ENCODE measurements at places on chromosomes 1 and 21. TPM values are rescaled to one million over a fixed set of nuclear protein-coding genes. Genes with fewer than 3 reads are reported as not detected.
A peak's percentile ranks its signal among the peaks of the same experiment; 100 is the strongest.

GRCh38 chr1:175129997-175130648 lies 62.5 kb downstream of the KIAA0040 start:
- peak; percentile 84 for DNase-seq
- no peak overlapping the region for H3K4me3 ChIP-seq
- peak overlapping the region; percentile 54 for H3K27ac ChIP-seq
- no peaks in the 10 kb centered on the region for H3K27me3 ChIP-seq

DNA sequence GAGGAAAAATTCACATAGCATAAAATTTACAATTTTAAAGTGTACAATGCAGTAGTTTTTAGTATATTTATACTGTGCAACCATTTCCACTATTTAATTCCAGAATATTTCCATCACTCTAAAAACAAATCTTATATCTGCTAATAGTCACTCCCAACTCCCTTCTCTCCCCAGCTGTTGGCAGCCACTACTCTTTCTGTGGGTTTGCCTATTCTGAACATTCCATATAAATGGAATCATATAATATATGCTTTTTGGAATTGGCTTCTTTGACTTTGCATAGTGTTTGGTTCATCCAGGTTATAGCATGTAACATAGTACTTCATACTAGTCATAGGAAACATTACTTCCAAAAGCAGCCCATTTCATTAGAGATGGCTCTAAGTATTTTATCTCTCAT lies 25.0 kb upstream of the TMEM39B start:
- peaks cover 27% of the 10 kb centered on the region for H3K36me3 ChIP-seq
- H3K4me3 ChIP-seq: no peak overlapping the region
- DNase-seq: no peak

DNA sequence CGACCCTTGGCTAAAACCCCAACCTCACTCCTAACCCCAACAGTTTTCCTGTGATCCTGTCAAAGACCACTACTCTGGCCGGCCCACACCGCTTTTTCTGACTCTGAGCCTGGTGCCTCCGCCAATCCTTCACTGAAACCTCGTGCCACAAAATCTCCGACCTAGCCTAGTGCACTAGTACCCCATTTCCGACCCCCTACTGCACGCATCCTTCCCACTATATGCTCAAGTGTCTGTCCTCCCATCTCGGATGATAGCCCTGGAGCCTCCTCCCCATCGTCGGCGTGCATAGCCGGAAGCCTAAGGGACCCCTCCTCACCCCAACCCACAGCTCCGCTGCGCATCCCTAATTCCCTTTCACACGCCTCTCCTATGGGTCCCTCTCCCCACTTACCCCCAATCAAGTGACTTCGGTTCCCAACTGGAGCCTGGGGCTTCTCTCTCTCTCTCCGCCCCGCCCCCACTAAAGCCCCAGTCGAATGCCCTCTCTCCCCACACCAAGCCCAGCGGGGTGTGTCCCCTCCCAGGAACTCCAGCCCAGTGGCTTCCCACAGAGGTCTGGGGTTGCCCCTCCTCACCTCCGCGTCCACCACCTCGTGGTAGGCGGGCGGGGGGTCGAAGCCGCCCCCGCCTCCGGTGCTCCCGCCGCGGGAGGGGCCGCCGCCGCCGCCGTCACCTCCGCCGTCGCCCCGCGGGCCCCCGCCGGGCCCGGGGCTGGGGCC lies 791 bp downstream of the USP24 start:
- no peak overlapping the region for H3K27ac ChIP-seq
- peaks cover 3% of the 10 kb centered on the region for H3K36me3 ChIP-seq
- no peaks in the 10 kb centered on the region for H3K27me3 ChIP-seq
- peak overlapping the region; percentile 95 for H3K4me3 ChIP-seq

GRCh38 chr1:100767176-100767890 lies 47.8 kb downstream of the VCAM1 start:
- H3K4me1 ChIP-seq: no peaks in the 10 kb centered on the region
- H3K4me3 ChIP-seq: no peak overlapping the region
- no peaks in the 10 kb centered on the region for H3K27me3 ChIP-seq
- H3K27ac ChIP-seq: no peak overlapping the region
- H3K36me3 ChIP-seq: no peaks in the 10 kb centered on the region
- DNase-seq: no peak

- H3K4me3 ChIP-seq: no peak overlapping the region
- H3K27me3 ChIP-seq: no peaks in the 10 kb centered on the region
- no peaks in the 10 kb centered on the region for H3K36me3 ChIP-seq
- H3K27ac ChIP-seq: no peak overlapping the region
- DNase-seq: no peak
Measured at GRCh38 chr1:225342695-225343094, 85.1 kb downstream of the LBR start.

DNA sequence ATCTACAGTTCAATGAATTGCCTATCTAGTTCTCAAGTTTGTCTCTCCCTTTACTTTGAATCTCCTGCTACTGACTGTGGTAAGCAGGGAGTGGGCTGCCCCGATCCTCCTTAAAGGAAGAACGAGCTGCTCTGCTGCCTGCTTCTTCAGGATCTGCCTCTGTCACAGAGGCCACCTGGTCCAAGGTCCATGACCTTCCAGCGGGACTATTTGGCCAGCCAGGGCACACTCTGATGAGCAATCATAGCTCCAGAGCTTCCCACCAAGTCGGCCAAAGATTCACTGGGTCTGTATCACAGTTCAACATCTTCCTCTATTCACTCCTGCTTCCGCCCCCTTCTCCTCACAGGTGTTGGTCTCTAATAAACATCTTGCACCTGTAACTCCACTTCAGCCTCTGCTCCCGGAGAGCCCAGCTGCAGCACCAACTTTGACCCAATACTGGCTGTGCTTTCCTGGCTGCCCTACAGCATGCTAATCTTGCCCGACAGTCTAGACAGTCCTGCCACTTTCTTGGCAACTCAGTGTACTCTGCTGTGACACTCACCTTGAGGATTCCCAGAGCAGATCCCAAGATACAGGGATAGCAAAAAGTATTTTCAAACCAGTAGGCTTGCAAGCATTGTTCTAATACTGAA lies 16.9 kb upstream of the MAP10 start:
- H3K4me3 ChIP-seq: no peak overlapping the region
- no peaks in the 10 kb centered on the region for H3K36me3 ChIP-seq
- H3K27me3 ChIP-seq: peaks cover 12% of the 10 kb centered on the region

DNA sequence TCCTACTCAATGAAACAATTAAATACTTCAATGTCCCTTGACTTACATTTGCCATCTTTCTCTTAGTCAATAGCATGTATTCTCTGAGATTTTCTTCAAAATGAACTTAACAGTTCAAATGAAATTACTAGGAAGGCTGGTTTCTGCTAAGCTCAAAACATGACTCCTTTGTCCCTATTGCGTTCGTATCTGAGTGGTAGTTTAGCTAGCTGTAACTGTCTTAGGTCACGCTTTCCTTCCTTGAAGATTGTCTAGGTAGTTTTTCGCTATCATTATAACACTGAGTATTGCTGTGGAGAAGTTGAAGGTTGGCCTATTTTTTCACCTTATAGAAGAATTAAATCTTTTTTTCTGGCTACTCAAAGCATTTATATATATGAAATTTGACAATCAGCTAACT lies 1535.2 kb downstream of the PLA2G4A start:
- H3K27me3 ChIP-seq: no peaks in the 10 kb centered on the region
- H3K27ac ChIP-seq: no peak overlapping the region
- H3K36me3 ChIP-seq: no peaks in the 10 kb centered on the region
- no peaks in the 10 kb centered on the region for H3K4me1 ChIP-seq
- DNase-seq: no peak

DNA sequence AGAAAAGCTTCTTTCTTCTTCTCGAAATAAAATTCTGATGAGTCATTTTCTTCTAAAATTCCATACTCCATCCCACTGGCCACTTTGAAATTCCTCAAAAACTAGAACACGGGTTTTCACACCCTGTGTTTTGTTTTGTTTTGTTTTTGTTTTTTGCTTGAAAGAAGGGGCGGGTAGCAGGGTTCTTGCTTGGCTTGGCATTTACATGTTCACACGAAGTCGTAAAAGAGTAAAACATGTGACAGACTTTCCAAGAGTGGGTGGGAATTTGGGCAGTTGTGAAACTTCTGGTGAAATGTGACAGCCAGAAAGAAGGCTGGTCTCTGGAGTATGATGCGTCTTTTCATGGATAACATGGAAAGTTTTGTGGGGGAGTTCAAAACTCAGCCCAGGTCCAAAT lies 47.1 kb upstream of the FMN2 start:
- H3K4me1 ChIP-seq: no peaks in the 10 kb centered on the region
- H3K27ac ChIP-seq: no peak overlapping the region
- no peaks in the 10 kb centered on the region for H3K27me3 ChIP-seq
- DNase-seq: no peak
- H3K4me3 ChIP-seq: no peak overlapping the region
- H3K36me3 ChIP-seq: no peaks in the 10 kb centered on the region

- H3K27me3 ChIP-seq: no peaks in the 10 kb centered on the region
- H3K27ac ChIP-seq: no peak overlapping the region
- no peak for DNase-seq
- H3K36me3 ChIP-seq: peaks cover 80% of the 10 kb centered on the region
- no peak overlapping the region for H3K4me3 ChIP-seq
Measured at GRCh38 chr1:10286244-10286643, 75.9 kb downstream of the KIF1B start.

DNA sequence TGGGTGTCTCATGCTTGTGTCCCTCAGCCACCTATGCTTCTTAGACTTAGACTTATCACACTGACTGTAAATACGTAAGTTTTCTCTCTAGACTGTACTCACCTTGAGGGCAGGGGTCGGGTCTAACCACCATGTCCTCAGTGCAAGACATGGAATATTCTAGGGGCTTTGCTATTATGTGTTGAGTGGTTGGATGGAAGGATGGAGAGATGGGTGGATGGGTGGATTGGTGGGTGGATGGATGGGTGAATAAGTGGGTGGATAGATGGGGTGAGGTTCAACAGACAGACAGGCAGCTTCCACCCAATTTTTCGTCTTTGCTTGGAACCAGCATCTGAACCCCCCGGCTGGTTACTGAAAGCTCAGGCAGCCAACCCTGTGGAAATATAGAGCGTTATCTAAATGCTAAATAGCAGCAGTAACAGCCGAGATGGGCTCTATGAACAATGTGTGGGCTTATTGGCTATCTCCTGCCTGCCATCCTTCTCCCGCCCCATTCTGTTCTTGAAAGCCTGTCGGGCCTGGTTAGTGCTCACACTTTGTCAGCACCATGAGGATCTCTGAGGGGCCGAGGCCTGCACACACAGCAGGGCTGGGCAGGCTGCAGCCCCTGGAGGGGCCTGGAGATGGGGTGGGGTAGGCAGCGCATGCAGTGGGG lies 130.7 kb downstream of the ACTL8 start:
- peak; percentile 20 for DNase-seq
- no peak overlapping the region for H3K4me3 ChIP-seq
- no peaks in the 10 kb centered on the region for H3K4me1 ChIP-seq
- no peaks in the 10 kb centered on the region for H3K36me3 ChIP-seq
- H3K27me3 ChIP-seq: peaks cover 10% of the 10 kb centered on the region
- no peak overlapping the region for H3K27ac ChIP-seq

DNA sequence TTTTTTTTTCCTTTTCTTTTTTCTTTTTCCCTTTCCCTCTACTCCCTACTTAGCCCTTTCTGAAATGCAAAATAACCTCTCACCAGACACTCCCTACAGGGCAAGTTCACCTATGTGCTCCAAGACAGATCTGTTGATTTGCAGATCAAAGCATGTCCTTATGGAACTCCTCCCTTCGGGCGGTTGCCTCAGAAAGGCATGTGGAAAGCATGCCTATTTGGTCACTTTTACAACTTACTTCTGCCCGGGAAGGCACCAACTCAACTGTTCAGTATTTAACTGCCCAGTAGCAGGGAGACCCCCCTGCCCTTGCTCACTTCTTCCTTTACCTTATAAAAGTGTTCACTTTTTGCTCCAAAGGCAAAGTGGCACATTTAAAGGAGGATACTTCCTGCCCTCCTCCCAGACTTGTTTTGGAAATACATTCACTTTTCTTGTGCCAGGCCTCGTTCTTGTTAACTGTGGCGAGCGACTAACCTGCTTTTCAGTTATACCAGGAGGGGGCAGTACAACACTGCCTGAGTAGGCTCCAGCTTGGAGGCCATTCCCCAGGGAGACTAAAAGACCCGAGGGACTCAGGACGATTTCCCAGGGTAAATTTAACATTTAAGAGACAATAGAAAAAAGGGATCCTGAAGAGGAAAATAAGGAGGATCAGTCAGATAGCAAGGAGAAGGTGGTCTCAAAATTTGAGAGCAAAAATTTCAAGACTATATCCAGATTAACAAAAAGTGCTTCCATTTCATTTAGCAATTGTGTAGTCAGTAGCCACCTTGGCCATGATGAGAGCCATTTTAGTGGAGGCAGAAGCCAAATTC lies 12.3 kb upstream of the SLAMF7 start:
- H3K36me3 ChIP-seq: no peaks in the 10 kb centered on the region
- H3K4me1 ChIP-seq: no peaks in the 10 kb centered on the region
- H3K27me3 ChIP-seq: no peaks in the 10 kb centered on the region
- peak; percentile 89 for DNase-seq
- no peak overlapping the region for H3K4me3 ChIP-seq

Gene LCE1F
- total RNA-seq: not detected

DNA sequence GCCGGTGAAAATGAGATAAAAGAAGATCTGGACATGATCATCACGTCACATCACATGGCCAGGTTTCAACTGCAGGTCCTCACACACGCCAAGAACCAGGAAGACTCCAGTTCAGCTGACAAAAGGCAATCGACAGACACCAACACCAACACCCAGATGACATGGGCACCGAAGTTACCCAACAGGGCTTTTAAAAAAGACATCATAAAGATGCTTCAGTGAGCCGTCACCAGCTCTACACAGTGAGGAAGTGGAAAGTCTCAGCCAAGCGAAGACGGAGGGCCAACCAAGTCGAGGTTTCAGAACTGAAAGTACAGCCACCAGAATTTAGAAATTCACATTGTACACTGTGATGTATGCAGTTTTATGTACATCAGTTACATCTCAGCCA lies 154.3 kb upstream of the COL6A1 start:
- H3K36me3 ChIP-seq: no peaks in the 10 kb centered on the region
- no peaks in the 10 kb centered on the region for H3K4me1 ChIP-seq
- H3K27me3 ChIP-seq: no peaks in the 10 kb centered on the region
- H3K4me3 ChIP-seq: no peak overlapping the region
- no peak overlapping the region for H3K27ac ChIP-seq

- peaks cover 13% of the 10 kb centered on the region for H3K4me1 ChIP-seq
- no peak overlapping the region for H3K27ac ChIP-seq
- H3K4me3 ChIP-seq: no peak overlapping the region
- H3K36me3 ChIP-seq: no peaks in the 10 kb centered on the region
- H3K27me3 ChIP-seq: peaks cover 43% of the 10 kb centered on the region
Measured at GRCh38 chr1:211524521-211524920, 32.6 kb upstream of the RD3 start.

Gene IFI44
- total RNA-seq: not detected

Gene ZNF684
- 11.1 TPM for total RNA-seq

DNA sequence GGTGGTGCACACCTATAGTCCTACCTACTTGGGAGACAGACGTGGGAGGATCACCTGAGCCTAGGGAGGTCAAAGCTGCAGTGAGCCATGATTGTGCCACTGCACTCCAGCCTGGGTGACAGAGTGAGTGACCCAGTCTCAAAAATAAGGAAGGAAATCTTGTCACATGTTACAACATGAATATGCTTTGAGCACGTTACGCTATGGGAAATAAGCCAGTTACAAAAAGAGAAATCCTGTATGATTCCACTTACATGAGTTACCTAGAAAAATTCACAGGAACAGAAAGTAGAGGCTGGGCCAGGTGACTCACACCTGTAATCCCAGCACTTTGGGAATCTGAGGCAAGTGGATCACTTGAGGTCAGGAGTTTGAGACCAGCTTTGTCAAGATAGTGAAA lies 6.7 kb upstream of the PADI6 start:
- DNase-seq: no peak
- H3K4me1 ChIP-seq: no peaks in the 10 kb centered on the region
- H3K36me3 ChIP-seq: no peaks in the 10 kb centered on the region
- H3K4me3 ChIP-seq: no peak overlapping the region
- no peaks in the 10 kb centered on the region for H3K27me3 ChIP-seq

GRCh38 chr1:2987773-2988172 lies 33.5 kb upstream of the ACTRT2 start:
- H3K27me3 ChIP-seq: no peaks in the 10 kb centered on the region
- DNase-seq: no peak
- H3K4me1 ChIP-seq: no peaks in the 10 kb centered on the region
- H3K4me3 ChIP-seq: no peak overlapping the region
- no peak overlapping the region for H3K27ac ChIP-seq
